ENCODE measurements at places on chromosomes 7 and 10.

DNA sequence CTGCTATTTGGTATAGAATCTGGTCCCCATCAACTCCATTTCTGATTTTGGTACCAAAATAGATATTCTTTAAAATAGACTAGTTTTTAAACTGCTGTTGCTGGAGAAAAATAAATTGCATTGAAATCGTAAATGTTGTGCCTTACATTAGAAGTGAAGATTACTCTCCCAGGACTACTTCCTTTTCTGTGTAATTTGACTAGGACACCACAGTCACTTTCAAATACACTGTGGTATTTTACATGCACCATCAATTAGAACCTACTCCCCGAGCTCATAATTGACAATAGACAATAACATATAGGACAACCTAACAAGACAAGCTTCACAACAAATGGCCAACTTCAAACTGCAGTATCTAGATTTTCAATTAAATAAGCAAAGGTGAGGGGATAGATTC is 211.5 kb downstream of the DGKB start:
- no peak for DNase-seq

- no peak for DNase-seq
These were observed 383.0 kb upstream of the PCDH15 start for GRCh38 chr10:55183993-55184392.

GRCh38 chr10:106746868-106747267 is 417.6 kb downstream of the SORCS1 start:
- no peak for DNase-seq

DNA sequence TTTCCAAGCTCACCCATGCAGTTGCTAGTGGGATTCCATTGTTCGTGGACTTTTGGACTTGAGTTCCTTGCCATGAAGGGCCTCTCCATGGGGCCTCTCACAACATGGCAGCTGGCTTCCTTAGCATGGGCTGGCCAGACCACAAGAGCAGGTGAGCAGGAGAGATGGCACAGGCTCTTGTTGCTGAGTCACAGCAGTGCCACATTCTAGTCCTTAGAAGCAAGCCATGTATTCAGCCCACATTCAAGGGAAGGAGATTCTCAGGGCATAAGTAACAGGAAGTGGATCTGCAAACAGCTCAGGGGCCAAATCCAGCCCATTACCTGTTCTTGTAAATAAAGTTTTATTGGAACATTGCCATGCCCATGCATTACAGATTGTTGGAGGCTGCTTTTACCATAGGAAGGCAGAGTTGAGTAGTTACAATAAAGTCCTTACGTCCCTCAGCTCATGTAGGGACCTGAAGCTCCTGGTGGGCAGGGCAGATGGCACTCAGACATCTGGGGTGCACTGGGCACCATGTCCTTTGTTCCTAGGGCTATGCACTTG is 481.5 kb upstream of the FOXK1 start:
- DNase-seq, result no peak

DNA sequence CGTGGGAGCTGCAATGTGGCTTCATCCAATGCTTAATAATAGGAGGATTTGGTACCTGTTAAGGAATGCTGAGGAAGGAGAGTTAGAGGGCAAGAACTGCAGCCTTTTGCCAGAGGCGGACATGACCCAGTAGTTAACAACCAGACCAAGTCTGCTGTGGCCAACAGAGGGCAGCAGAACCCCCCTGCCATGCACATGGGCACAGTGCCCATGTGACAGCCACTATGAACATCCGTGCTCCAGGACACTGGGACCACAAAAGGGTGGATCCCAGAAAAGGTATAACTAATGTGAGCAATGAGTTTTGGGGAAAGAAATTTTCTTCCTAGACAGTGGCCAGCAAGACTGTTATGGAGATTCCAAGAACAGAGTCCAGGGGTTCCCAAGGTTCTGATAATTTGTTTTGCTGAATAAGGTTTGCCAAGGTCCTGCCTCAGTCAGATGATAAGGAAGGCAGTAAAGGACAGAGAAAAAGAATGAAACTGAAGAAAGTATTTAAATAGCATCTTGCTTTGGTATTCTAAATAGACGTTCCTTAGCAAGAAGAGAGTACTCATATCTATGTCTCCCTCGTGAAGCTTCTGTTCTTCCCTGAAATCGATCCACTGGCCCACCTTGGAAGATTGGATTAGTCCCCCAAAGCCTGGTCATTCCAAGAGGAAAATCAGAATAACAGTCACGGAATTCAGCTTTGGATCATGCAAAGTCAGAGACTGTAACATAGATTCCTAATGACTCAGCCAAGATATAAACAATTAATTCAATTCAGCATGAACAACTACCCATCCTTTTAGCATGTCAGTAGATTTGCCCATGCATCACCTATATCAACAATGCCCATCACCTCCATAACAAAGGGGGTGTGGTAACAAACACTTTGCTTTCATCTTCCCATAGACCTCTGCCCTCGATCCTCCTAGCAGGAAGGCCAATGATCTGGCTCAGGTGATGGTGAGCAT is 56.0 kb downstream of the LGI1 start:
- DNase-seq, result peak; percentile 64

- no peak for DNase-seq
These were observed 205.0 kb upstream of the AHR start for GRCh38 chr7:17093461-17093860.

DNA sequence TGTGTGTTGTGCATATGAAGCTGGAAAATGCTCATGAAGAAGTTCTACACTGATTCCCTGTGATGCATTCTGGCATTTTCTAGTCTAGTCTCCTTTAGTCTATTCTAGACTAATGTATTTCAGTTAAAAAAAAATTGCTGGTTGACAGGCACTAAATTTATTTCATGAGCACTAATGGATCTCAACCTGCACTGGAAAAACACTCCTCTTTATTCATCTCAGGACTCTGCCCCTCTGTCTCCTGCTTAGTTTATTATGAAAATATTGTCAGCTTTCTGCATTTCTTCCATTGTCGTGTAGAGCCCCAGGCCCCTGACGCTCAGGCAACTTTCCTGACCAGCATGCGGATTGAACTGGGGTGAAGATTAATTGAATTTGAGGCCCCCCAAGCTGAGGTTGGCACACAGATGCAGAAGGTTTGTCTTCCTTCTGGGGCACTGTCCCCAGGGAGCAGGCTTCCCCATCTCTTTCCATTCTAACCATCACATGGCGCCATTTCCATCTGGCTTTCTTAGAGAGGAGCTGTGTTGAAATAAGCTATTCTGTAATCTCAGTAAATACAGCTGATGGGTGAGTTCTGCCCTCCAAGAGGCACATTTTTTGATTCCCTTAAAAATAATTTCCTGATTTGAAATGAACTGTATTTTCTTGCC is 128.7 kb downstream of the INSYN2A start:
- no peak for DNase-seq

GRCh38 chr10:47152861-47153349 is 147.1 kb upstream of the GDF10 start:
- DNase-seq, result no peak

GRCh38 chr7:96183163-96183670 is 138.7 kb downstream of the SLC25A13 start:
- DNase-seq, result no peak

- DNase-seq, result no peak
These were observed 6.1 kb downstream of the AP5Z1 start for GRCh38 chr7:4781366-4782069.

- DNase-seq, result peak; percentile 69
These were observed at the start of gene TMEM26 for GRCh38 chr10:61452655-61453641. Gene TMEM26, minus strand, starts transcription at chr10:61453381. Its CDS starts 300 bp downstream, at chr10:61453081.

DNA sequence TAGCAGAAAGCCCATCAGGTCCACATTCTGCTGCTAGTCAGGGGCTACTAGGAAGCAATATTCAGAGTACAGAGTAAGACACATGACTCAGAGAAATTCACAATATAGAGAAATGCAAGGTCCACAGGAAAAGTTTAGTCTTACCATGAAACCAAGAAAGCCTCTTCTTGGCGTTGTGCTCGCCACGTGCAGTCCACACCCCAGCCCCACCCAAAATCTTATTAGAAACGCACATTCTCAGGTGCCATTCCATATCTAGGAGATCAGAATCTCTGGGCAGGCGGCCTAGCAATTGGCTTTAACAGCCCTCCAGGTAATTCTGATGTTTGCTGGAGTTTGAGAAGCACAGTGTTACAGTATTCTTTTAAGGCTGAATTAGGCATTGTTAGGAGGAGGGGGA is 15.8 kb upstream of the SAR1A start:
- DNase-seq, result no peak

DNA sequence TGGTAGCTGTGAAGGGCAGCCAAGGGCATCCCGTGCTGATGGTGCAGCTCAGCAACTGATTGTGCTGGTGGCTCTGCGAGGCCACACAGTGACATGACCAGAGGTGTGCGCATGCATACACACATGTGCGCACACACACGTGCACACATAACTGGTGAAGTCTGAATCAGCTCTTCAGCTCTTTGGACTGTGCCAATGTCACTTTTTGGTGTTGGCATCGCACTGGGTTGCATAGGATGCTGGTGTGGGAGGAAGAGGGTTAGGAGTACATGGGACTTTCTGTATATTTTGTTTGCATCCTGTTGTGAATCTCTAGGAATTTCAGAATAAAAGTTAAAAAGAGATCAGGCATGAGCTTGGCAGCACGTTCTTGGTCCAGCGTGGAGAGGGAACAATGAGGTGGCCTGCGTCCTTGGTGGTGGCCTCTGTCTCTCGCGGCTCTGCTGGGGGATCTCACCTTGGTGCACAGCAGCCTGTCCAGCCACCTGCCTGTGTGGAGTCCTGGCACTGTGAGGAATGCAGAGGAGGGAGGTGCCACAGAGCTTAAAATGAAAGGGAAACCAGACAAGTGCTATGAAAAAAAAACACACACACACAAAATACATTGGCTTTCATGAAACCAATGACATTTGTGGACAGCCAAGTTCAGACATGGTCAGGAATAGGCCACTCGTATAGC is 124.0 kb downstream of the TRRAP start:
- DNase-seq, result no peak

DNA sequence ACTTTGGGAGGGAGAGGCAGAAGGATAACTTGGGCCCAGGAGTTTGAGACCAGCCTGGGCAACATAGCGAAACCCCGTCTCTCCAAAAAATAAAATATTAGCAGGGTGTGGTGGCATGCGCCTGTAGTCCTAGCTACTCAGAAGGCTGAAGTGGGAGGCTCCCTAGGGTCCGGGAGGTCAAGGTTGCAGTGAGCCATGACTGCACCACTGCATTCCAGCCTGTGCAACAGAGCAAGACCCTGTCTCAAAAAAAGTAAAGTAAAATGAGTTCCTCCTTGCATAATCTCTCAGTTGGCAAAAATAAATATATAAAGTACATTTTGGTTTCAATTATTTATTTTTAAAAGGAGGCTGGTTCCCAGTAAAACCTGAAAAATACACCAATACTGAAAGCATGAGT is 11.8 kb downstream of the NANOS1 start:
- no peak for DNase-seq

- DNase-seq, result no peak
These were observed 228.2 kb downstream of the PTEN start for GRCh38 chr10:88091490-88092061.

- DNase-seq, result no peak
These were observed 71.3 kb downstream of the TACC2 start for GRCh38 chr10:122060250-122060649.

- DNase-seq, result no peak
These were observed 87.4 kb upstream of the RSU1 start for GRCh38 chr10:16904639-16905061.

DNA sequence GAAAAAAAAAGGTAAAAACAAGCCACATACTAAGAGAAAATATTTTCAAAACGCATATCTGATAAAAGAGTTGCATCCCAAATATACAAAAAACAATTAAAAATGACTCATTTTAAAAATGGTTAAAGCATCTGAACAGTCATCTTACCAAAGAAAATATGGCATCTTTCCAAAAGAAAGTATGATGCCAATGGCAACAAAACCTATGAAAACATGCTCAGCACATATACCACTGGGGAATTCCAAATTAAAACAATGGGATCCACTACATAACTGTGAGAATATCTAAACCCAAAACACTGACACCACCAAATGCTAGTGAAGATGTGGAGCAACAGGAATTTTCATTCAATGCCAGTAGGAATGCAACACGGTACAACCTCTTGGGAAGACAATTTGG is 39.3 kb downstream of the VSTM2A start:
- no peak for DNase-seq

DNA sequence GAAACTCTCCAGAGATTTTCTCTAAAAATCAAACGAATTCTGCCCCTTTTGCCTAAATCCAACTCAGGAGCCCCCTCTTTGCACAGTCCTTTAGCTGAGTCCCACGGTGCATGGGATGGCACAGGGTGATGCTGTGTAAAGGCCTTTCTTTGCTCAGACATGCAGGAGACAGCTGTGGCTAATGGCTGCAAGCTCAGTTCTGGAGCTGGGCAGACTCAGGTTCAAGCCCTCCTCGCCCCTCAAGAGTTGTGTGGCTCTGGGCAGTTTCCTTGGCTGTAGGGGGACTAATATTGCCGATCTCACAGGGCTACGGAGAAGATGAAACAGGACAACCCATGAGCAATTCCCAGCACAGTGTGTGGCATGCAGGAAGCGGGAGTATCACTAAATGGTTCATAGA is 42.6 kb downstream of the CLEC2L start:
- no peak for DNase-seq

GRCh38 chr7:101826081-101826835 is 8.8 kb downstream of the CUX1 start:
- no peak for DNase-seq

- DNase-seq, result no peak
These were observed 76.9 kb upstream of the PDCD4 start for GRCh38 chr10:110794808-110795207.

DNA sequence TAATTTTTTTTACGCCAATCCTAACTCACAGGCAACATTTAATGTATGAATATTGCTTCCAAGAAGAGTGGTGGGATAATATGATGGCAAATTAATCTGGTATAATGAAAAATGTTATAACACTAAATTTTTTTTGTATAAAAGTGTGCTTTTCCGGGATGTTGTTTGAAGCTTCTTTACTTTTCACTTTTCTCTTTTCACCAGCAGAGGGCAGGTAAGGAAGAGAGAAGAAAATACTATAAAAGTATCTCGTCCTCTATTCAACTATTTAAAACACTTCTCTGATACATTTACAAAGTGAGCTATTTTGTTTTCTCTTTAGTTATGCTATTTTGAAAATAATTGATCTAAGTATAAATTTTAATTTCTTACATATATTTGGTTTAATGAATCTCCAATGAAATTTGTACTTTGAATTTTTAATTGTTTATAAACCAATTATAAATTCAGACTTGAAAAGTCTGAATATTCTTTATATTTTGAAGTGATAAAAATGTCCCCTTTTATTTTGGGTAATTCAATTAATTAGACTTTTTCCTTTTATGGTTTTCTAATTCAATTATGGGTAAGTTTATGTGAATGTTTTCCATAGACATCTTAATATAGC is 20.7 kb upstream of the CFTR start:
- peak; percentile 21 for DNase-seq

DNA sequence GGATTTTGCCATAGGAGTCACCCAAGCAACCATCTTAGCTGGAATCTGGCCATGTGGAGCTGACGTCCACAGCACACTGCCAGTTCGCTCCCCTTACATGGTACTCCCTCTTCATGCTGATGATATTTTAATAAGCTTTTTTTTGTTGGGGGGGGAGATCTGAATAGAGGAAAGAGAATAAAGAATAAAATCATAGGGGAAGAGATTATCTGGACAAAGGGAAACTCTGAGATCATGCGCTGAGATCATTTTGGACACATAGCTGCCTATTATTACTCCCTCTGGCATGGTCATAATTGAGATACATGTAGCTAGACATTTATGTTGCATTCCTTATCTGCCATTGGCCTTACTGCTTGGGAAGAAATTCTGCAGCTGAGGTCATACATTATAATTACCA is 282.7 kb downstream of the HTR7 start:
- DNase-seq, result no peak
